Cortex of kidney (tissue), 1 donor: ENCODE measurements at places on chromosomes 1 and 21.

GRCh38 chr21:29581393-29581792 lies 282.7 kb downstream of the BACH1 start:
- no peak for DNase-seq

- no peak for DNase-seq
Observed at GRCh38 chr1:230105245-230105753, 38.3 kb downstream of the GALNT2 start.

DNA sequence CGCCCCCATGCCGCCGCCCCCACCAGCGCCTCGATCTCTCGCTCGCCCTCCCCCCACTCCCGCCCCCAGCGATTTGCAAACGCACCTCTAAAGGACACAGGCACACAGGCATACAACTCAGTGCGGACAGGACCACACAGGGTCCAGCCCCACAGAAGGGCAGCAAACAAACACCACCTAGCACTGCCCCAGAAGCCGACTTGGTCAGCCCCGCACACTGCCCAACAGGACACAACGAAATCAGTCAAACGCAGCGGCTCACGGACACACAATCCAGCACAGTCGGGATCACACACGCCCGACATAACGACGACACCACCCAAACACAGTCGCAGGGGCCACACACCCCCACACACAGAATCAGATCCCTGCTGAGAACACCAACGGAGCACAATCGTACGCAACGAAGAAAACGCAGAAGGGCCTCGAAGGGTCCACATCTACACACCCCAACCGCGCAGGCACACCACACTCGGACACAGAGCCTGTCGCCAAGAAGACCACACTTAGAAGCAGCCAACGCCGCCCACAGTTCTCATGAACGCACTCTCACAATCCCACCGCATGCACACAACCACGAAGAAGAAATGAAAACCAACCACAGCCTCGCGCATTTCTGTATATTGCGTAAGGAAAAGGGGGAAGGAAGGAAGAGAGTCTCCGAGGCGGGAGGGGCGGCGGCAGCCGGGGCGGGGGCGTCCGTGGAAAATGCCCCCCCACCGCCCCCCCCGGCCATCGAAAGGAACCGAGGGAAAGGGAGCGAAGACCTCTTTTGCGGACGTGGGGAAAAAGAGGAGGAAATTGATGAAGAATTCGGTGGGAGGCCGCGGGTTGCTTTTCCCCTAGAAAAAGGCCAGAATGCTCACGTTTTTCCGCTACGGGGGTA lies 481 bp downstream of the TAL1 start:
- no peak for DNase-seq

DNA sequence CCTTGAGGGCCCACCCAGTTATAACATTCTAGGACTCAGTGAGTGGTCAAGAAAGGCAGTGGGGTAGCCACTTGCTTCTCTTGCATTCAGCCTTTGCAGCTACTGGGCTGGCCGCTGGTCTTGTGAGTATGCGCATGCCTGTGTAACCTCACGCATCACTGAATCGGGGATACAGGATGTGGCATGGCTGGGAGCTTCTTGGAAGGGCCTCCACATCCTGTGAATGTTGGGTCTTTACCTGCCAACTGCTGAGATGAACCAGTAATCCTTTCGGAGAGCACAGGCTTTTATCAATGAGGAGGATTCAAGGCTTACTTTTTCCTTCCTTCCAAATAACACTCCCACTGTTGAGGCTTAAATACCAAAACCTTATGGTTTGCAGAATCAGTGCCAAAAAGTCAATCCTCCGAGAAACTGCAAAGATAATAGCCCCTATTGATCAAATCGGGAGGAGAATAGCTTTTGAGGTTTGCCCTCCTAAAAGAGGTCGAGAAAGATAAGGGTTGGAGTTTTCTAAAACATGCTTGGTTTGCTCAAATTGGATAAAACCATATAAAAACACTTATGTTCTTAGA lies 198.9 kb upstream of the UBE2U start:
- DNase-seq: no peak

DNA sequence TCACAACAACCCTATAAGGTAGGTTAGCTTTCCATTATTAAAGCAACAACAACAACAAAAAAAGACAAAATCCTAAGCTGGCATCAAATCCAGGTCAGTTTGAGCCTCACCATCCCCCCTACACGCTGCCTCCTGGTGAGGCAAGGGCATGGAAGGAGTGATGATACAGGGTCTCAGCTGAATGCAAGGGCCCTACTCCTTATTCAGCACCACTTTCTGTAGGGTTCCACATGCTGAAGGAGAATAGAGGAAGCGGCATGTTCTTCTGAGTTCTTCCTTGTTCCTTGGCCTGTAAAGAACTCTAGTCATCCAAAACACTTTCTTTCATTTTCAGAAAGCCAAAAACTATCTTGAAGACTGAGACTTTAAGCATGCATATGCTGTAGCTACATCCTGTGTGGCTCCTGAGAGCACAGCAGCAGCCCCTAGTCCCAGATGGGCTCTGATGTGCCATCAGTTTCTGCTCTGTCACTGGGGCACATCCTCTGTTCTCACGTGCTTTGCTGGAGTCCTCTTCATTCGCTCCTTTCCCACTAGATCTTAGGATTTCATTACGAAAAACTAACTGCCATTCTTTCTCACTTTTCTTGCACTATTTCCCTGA lies 6.2 kb downstream of the ILDR2 start:
- DNase-seq: no peak

DNA sequence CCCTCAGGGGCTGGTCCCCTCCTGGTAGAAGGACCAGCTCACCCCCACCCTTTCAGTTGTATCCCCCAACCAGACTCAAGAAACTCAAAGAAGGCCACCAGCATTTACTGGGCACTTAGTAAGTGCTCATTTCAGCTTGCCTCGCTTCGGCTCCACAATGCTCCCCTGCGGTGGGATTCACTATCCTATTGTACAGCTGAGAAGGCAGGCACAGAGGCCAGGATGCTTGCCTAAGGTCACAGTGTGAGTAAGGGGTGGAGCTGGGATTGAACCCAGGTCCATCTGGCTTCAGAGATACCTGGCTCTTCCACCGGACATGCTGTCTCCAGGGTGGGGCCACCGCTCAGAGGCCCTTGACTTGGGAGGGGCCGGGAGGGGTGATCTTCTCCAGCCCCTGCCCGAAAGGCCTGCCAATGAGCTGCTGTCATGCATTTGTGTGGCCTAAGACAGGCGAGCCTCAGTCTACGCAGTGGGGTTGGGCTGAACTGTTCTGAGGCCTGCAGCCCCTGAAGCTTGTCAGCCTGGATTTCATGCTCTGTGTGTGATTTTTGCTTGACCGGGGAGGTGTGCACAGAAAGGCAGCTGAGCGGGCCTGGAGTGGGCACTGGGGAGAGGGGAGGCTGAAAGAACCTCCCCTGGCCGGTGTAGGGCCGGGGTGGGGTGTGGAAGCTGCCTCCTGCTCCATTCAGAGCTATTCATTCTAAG lies 48.1 kb downstream of the DMRTB1 start:
- no peak for DNase-seq

DNA sequence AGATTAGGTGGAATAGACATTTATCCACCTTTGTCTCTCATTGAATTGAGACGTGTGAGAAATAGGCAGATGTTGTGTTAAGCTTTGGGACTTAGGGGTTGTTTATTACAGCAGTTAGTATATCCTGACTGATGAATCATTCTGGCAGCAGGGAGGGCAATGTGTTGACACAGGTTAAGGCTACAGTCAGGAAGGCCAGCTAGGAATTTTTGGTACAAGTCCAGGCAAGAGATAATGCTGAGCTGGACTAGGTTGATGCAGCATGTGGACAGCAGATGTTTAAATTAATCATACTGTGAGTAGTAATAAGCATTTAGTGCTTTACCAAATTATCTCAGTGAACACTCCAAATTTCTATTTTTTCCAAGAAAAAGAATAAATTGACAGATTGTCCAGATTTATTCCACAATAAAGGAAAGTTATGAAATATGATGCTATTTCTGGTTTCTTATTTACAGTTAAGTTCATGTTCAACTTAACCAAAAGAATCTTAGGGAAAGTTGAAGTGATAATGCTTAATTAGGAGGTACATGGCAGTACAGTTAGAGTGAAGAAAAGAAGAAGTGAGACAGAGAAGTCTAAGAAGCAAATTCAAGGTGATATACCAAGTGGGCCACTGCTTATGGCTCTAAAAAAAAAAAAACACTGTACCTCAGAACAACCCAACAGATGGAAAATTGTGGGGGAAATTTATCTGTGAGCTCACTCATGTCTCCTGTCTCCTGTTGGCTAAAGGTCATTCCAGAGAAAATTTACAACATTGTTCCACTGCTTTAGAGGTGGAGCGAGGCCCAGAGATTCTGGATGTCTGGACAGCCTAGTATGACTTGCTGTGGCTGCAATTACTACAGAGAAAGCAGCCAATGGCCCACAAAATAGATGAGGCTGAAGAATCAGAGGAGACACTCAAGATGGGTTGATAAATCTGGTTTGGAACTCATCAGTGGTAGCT lies 102.7 kb upstream of the C21orf91 start:
- DNase-seq: no peak

- DNase-seq: no peak
Observed at GRCh38 chr1:234916840-234917239, 211.8 kb downstream of the TOMM20 start.

DNA sequence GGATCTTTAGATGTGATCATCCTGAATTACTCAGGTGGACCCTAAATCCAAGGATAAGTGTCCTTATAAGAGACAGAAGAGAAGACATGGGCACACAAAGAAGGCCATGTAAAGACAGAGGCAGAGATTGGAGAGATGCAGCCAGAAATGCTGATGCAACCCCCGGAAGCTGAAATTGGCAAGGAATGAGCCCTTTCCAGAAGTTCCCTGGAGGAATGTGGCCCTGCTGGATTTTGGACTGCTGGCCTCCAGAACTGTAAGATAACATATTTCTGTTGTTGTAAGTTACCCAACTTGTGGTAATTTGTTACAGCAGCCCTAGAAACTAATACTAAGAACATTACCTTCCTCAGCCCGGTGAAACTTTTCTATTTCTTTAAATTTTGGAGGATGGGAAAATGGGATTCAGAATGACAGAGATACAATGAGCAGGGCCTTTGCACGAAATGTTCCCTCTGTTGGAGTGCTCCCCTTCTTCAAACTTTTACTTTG lies 11.2 kb upstream of the PLPP3 start:
- no peak for DNase-seq

- DNase-seq: no peak
Observed at GRCh38 chr1:151065089-151065645, 5.0 kb downstream of the MLLT11 start.

GRCh38 chr1:20242890-20243479 lies 47.7 kb upstream of the VWA5B1 start:
- DNase-seq: no peak

GRCh38 chr21:29433366-29434059 lies 134.8 kb downstream of the BACH1 start:
- no peak for DNase-seq

DNA sequence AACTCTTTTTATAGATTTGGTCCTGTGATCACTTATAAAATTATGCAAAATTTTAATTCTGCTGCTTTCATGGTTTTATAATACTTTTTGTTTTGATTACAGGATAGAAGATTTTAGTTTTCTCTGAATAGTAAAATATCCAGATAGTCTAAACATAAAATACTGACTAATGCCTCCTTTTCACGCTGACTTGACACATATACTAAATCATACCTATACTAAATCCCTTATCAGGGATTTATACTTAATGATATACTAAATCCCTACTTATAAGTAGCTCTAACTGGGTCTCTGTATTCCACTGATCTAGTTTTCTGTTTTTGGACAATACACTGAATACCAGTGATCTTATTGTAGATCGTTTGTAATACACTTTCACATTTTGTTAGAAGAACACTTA lies 128.0 kb downstream of the USP25 start:
- DNase-seq: no peak

- no peak for DNase-seq
Observed at GRCh38 chr1:174194461-174194860, 35.1 kb downstream of the RABGAP1L start.

- no peak for DNase-seq
Observed at GRCh38 chr1:110525249-110525595, 6.2 kb upstream of the KCNA10 start.

DNA sequence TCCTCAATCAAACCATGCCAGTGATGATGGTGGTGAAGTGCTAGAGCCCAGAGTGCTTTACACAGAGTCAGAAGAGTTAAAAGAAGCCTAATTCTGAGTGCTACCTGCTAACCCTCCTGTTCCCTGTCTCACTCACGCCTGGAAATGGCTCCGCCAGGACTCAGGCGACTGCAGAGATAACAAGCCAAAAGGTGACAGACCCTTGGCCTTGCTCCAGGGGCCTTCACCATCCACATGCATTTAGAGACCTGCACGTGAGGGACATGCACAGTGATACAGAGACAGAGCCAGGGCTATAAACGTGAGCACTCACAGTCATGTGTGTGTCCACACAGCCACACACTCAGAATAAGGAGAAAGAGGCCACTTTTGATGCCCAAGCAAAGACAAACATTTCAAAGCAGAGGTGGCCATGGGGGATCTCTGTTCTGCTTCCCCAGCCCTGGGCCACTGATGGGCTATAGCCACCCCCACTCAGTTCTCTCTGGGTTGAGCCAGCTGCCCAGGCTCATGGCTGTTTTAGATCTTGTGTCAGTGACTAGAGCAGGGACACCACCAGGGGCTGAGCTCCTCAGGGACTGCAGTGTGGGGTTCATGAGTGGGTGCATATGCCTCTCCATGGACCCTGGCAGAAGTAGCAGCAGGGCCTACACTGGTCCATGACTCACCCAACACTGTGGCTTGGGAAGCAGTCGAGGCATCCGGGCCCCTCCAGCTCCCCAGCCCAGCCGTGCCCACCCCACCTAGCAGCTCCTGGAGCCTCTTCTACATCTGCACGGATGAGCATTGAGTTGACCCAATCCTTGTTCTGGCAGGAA lies 117.2 kb downstream of the EPHB2 start:
- DNase-seq: no peak

GRCh38 chr1:6287431-6287886 lies 26.6 kb upstream of the GPR153 start:
- DNase-seq: no peak

DNA sequence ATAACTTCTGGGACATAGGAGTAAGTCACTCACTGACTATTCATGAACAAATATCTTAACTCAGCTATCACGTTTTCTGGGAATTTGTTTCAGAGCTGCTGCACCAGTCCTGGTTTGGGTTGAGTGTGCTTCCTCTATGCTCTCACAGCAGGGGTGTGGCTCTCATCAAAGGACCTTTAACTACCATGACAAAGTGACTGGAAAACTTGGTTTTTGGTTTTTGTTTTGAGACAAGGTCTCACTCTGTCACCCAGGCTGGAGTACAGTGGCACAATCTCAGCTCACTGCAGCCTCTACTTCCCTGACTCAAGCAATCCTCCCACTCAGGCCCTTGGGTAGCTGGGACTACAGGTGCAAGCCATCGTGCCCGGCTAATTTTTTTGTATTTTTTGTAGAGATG lies 4.1 kb downstream of the ILDR2 start:
- no peak for DNase-seq

- no peak for DNase-seq
Observed at GRCh38 chr1:52520148-52520547, 32.7 kb downstream of the TUT4 start.

DNA sequence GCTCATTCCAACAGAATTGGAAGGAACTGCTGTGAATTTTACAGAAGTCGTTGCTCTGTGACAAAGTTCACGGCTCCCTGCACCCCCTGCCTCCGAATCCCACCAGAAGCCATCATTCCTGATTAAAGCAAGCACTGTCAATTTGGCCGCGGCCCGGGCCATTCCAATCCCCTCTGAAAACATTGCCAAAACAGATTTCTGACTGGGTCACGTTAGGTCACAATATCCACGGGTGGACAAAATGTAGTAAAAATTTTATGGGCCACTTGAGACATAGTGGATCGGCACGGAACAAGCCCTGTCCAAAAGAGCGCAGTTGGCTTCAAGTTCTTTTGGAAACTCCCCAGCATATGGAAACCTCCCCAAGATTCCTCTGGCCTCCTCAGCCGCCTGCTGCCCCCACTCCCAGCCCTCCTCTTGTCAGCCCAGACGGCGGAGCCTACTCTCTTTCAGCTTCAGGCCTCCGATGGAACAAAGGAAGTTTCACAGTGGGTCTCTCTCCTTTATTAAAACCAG lies 67.2 kb upstream of the IFNAR2 start:
- no peak for DNase-seq
